ENCODE measurements at places on chromosomes 13 and 19.

DNA sequence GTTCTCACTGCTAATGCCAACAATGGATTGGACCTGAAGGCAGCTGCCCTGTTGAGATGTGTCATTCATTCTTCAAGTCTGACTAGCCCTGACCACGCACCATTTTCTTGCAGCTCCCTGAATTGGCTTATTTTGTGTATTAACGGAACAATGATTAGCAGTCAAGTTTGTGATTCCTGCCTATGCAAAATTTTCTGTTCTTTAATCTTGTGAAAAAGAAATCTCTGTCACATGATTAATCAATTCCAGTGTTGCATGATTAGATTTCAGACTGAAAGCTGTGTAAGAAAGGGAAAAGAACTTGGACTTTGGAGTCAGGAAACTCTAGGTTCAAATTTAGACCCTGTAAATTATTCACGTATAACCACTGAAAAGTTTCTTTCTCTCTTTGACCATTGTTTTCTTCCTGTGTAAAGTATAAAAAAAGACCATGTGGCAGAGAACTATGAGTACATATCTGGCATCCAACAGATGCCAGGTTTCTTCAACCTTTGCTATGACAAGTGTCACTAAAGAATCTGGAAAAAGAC, 64.5 kb upstream of the SLC10A2 start:
- DNase-seq, result no peak

DNA sequence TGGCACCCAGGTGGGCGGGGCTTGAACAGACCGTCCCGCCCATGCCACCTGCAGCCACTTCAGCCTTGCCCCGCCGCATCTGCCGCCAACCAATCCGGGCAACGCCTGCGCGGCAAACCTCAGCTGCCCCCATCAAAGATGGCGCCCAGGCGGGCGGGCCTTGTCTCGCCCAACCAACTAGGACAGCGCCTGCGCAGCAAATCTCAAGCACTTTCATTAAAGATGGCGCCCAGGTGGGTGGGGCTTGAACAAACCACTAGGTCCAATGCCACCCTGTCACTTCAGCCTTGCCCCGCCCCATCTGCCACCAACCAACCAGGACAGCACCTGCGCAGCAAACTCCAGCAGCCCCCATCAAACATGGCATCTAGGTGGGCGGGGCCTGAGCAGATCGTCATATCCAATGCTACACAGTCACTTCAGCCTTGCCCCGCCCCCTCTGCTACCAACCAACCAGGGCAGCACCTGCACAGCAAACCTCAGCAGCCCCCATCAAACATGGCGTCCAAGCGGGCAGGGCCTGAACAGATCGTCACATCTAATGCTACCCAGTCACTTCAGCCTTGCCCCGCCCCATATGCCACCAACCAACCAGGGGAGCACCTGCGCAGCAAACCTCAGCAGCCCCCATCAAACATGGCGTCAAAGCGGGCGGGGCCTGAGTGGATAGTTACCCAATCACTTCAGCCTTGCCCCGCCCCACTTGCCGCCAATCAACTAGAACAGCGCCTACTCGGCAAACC, 1.4 kb downstream of the PEG3 start:
- DNase-seq, result no peak

DNA sequence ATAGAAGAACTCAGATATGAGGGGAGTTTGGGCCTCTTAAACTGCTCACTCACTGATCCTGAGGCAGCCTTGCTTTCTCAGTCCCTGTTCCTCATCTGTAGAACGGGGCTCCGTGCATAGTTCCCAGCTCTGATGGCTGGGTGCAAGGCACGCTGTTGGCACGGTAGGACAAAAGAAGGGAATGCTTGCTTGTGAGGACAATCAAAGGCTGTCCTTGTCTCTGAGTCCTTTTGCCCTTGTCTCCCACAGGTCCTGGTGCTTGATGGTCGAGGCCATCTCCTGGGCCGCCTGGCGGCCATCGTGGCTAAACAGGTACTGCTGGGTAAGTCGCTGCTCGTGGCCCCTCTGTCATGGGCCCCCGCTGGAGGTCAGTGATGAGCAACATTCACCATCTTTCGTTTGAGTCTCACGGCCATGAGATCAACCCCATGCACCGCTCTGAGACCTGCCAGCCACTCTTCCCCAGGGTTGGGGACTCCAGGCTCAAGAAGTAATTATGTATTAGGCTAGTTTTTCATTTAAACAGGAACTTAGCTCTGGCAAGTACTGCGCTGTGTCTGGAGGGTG, 2.3 kb downstream of the RPL13A start:
- peak; percentile 49 for DNase-seq

- DNase-seq, result no peak
These were observed 74.5 kb downstream of the NBEA start for GRCh38 chr13:35016362-35017112.

DNA sequence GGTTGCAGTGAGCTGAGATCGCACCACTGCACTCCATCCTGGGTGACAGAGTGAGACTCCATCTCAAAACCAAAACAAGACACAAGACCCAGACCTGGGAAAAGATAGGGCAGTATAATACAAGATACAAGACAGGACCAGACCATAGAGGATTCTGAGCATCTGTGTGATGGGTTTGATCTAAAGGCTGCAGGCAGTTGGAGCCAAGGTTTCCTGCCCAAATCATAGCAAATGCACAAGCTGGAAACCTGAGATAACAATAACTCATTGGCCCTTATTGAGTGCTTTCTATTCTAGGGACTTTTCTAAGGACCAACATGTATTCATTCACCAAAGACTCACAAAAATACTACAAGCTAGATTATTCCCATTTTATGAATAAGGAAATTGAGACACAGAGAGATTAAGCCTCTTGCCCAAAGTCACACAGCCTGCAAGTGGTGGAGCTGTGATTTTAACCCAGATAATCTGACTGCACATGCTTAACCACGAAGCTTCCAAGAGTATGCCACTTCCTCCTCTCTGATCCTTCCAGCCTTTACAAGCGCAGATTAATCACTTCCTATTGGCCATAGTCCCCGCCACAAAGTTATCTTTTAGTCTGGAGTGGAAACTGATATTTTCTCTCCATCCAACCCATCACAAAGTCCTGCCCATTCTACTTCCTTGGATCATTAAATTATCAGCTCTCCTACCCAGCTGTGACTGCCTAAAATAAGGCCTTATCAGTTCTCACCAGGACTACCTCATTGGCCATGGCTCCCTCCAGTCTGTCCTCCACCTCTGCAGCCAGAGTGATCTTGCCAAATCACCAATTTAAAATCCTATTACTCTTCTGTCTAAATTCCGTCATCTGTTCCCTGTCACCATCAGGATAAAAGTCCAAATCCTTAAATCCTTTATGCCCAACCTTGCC, 147.2 kb downstream of the FLT1 start:
- DNase-seq, result no peak

DNA sequence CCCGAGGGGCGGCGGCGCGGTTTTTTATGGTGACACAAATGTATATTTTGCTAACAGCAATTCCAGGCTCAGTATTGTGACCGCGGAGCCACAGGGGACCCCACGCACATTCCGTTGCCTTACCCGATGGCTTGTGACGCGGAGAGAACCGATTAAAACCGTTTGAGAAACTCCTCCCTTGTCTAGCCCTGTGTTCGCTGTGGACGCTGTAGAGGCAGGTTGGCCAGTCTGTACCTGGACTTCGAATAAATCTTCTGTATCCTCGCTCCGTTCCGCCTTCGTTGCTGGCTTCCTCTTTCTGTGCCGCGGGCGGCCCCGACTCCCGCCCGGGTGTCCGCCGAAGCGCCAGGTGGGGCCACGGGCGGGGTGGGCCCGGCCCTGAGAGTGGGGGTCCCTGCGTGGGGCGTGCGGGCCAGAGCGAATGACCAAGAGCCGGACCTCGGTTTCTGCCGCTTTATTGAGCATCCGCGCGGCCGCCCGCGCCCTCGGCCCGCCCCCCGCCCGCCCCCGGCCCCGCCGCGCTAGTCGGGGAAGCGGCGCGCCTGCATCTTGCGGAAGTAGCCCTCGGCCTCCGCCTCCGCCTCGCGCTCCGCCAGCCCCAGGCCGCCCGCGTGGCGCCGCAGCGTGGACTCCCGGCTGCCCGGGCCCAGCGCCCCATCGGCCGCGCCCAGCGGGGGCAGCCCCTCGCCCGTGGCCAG, 9.6 kb downstream of the PLPPR3 start:
- DNase-seq, result no peak

DNA sequence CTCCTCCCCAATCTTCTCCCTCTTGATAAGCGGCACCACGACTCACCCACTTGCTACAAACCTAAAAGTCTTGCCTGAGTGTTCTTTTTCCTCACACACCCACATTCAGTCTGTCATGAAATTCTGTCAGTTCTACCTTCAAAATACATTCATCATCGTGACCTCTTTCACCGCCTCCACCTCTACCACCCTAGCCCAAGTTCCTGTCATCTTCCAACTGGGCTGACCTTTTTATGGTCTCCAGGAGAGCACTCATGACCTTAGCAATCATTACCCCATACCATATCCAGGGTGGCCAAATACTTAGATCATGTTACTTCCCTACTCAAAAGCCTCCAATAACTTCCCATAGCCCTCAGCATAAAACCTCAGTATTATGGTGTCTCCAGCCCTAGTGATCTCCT, 110.4 kb upstream of the TSC22D1 start:
- no peak for DNase-seq

DNA sequence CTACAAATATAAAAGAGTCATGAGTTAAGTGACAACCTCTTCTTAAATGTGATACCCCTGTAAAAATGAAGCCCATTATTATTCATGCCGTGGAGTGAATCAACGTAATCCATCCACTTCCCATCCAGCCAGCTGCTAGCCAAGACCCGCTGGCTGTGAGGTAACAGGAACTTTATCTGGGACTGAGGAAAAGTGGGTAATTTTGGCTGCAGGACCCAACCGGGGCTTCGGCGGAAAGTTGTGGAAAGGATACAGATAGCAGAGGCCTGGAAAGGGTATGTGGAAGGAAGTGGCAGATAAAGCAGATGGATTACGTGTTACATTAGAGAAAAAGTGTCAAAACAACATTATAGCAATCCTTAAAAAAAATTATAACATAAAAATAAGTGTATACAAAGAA, 48.3 kb downstream of the SLC7A1 start:
- no peak for DNase-seq

- DNase-seq, result peak; percentile 83
These were observed 32.2 kb downstream of the GP6 start for GRCh38 chr19:55005684-55006488.

DNA sequence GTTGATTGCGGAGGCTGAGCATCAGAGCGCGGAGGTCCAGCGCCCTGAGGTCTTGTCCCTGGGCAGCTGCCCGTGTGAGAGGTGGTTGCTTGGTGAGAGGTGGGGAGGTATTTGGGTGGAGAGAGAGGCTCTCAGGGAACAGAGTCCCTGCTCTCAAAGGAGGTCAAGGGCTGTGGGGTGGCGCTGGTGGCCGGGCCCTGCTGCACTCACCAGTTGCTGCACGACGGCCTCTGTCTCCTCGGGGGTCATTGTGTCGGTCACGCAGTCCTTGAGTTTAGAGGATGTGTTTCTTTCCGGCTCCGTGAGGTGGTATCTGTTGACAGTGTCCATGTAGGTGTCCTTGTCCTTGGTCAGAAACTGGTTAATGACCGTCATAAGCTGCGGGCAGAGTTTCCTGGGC, 95.5 kb downstream of the WTIP start:
- DNase-seq, result peak; percentile 38

DNA sequence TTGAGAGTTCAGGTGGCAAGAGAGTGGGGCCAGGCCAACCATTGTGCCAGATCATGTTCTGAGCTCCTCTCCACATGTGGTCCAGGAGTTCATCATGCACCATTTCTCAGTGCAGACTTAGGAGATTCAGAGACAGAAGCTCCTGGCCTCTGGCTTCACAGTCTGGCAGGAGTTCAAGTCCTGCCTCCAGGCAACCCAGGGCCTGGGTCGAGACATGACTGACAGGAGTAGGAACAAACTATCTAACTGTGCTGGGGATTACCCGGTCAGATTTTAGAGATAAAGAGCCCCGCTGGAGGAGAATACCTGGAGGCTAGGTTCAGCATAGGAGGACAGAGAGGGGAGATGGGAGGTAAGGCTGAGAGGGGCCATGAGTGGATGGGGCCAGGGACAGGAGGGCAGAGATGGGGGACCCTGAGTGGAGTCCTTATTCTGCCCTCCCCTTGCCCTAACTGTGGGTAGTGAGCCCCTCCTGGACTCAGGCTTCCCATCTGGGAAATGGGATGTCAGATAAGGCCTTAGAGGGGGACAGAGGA, 906 bp upstream of the CYP4F11 start:
- no peak for DNase-seq

DNA sequence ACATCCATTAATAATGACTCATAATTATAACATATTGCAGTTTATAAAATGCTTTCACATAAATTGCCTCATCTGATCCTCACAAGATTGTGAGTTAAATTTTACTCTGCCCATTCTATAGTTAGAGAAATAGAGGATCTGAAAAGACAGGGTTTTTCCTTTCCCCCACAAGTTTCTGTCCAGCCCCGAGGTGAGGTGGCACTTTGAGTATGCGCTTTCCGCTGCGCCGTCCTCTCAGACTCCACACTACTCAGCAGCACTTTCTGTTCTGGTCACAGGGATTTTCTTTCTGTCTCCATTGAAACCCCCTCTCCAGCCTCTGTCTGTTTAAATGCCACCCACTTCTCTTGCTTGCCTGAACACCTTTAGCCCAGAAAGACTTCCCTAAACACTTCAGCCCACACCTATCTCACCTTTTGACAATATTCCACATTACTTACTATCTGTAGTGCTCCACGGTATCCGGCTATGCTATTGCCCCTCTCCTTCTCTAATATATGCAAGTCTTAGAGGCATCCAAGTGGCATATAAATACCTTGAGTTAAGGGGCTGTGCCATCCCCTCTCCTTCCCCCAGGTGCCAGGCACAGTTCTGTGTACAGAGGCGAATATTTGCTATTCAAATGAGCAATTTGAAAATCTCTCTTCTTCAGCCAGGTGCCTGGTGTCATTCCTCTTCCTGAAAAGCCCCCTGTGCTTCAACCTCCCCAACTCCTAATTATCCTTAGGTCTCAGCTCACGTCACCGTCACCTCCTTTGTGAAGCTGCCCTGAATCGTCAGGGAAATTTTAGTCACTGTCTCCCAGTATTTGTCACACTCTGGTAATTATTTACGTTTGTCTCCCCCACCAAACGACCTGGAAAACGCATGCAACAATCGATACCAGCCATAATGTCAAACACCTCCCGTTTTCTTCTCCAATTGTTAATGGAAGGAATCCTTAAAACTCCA, 268.7 kb downstream of the NHLRC3 start:
- no peak for DNase-seq

GRCh38 chr13:94464771-94465170, 14.7 kb downstream of the DCT start:
- DNase-seq, result no peak

DNA sequence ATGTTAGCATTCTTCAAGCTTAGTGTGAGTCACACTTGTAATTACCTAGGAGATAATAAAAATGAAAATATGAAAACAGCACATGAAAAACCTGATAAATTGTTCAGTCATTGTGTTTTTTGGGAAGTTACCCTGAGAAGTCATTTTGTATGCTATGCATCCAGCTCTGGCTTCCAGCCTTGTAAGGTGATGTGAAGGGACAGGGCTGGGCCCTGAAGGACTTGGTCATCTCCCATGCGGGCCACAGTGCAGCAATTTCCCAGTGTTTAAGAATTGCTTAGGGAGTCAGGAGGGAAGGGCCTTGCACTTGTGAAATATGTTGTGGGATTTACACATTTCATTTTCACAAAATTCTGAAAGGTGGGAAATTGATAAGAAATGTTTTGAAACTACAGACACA, 41.3 kb downstream of the ARHGEF7 start:
- DNase-seq, result no peak
